ENCODE measurements at places on chromosomes 11 and 22.

DNA sequence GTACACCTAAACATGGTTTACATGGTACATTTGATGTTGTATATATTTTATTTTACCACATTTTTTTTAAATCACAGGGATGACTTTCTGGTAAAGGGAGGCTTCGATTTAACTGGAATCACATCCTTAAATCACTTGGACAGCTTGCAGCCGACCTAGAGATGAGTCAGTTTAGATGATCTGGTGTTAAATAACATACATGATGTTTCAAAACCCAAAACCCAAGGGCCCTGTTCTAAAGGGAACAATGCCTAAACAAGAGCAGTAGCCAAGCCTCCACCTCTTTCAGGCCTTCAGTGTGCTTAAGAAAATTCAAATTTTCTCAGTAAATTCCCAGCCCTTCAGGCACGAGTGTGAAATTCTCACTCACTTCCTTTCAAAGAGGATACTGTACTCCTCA, 108.8 kb downstream of the WT1 start:
- DNase-seq: no peak

GRCh38 chr11:125330462-125331325, 165.4 kb downstream of the FEZ1 start:
- DNase-seq: no peak

- no peak for DNase-seq
Observed at GRCh38 chr11:15685306-15685705, 570.6 kb downstream of the INSC start.

DNA sequence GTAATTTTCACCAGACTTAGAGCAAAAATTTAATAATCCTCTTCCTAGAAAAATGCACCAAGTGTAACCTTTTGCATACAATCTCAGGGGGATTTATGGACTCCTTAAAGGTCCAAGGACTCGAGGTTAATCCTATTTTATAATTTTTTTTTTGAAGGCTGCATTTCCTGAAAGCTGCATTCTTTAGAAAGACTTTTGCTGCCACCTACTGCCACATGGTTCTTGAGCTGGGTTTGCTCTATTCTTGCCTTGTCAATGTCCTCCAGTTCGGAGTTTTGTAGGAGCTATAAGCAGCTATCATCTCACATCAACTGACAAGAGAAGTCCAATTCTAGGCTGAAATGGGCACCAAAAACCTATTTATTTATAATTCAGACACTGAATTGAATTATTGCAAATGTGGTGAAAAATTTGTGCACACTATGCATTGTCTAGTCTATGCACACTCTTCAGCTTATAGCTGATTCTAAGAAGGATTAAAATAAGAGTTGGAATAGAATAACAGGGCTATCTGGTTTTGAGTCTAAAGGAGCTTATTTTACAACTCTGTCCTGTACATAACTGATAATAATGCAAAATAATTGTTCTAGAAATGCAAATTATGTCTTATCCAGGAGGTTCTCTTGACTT, 31.3 kb downstream of the TRAF6 start:
- DNase-seq: no peak

DNA sequence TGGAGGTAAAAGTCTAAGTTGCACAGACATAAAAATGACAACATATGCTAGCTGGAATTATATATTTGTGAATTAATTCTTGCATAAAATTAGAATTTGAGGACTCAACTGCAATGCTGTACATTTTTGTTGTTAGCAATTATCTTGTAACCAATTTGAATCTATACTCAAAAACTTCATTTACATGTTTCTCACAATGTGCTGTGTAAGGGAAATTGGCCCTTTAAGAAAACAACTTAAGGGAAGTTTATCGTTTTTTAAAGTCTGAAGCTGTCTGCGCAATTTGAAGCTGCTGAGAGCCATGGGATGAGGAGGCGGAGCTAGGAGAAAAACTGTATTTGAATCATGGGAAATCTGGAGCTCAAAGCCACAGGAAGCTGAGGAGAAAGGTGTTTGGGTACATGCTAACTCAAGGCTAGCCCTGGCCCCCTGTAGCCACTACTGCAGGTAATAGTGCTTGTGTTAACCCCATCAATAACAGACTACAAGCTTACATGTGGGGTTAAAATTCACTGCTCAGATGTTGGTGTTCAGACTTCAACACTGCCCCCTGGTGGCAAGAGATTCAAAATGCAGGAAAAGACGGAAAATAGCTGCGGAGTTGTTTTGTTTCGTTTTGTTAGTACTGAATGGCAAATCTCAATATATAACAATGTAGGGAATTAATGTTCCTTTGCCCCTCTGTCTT, 126.1 kb downstream of the BRD1 start:
- DNase-seq: no peak

DNA sequence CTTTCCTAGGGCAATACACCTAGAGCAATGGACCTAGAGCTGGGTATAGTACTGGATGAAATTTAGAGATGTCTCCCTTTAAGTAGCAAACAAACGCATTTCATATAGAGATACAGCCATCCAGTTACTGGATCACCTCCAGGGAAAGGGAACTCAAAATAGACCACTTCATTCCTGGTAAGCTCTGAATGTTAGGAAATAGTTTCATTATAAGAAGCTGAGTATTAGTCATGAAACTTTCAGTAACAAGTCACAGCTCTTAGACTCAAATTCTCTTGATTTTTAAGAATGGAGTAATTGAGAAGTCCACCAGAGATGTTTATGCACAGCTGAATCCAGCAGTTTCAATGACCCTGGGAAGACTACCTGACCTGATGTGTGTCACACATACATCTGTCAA, 221.9 kb downstream of the FAM76B start:
- no peak for DNase-seq

DNA sequence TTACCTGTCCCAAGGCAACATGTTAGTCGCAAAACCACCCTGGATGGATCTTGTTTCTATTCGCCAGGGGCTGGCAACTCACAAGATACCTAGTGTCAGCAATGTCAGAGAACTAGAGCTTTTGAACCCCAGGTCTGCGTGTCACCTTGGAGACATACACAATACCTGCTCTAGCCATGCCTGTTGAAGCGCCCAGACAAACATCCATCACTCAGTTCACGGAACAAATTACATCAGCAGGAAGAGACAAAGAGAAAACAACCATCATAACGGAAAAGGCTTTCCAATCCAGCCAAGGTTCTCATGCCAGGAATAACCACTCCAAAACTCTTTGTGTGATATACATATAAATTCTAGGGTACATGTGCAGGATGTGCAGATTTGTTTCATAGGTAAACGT, 2.2 kb downstream of the CD59 start:
- no peak for DNase-seq

GRCh38 chr11:284105-285020, 4.6 kb upstream of the PGGHG start:
- DNase-seq: no peak

DNA sequence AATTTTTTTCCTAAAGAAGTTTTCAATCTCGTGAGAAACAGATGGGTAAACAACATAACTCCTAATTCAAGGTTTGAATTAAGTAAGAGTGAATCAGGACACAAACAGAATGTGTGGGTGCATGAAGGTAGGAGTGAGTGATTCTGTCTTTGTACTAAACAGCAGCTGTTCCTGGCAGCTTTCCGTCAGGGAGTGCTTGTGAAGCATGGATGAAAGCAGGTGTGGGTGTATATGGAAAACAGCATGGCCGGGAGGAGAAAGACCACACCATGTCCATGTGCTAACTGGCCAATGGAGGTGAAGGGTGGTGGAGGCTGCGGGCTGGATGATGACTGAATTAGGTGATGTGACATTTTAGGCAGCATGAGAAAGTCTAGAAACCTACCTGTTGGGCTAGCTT, 49.6 kb downstream of the BARX2 start:
- no peak for DNase-seq

DNA sequence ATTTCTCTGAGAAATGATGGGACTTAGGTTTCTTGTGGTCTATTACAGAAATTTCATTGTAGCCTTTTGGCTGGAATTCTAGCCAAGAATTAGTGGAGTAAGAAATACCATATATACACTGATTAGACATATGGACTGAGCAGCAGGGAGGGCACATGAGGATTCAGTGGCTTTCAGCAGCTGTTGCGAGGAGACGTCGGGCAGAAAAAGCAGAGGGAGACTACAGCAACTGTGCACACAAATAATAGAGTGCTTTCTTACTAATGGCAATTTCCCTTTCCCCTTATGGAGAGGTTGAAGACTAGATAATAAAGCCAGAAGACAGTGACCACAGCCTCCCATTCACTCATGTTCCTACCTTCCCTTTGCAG, 35.4 kb upstream of the CCDC34 start:
- DNase-seq: no peak

DNA sequence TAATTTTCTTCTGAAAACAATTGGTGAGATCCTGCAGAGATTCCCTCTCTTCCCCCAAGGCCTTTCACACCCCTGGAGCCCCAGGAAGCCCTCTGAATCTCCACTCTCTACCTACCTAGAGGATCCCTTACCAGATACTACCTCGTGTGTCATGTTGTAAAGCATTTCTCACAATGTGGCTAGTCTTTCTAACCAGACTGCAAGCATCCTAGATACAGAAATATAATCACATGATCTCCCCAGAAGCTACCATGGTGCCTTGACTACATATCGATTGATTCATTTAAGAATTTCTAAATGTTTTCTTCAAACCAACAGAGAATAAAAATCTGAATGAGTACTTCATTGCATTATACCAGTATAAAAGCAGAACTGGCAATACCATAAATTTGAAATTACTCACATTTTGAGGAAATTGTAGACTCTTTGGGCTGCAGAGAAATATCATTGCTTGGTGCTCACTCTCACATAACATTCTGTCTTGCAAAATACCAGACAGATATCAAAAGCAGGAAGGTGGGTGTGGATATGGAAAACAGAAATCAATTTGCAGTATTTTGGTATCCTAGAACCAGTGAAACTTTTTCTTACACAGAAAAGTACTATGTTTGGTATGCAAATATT, 113.5 kb downstream of the MAML2 start:
- no peak for DNase-seq

DNA sequence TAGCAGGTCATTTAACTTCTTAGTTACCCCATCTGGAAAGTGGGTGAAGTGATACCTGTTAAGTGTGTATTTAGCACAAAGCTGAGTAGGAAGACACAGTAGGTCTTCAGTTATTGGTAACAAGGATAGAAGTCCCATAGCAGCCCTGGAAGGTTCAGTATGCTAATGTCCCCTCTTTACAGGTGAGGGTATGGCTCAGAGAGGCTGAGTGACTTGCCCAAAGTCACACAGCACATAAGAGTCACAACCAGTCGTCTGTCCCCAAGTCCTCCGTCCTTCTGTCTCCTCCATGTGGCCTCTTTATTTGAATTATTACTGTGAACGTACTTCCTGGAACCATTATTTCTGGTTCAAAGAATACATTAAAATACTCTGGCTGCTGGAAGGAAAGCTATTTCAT, 10.5 kb downstream of the ASPHD2 start:
- no peak for DNase-seq

- DNase-seq: no peak
Observed at GRCh38 chr22:39029227-39029626, 8.3 kb downstream of the APOBEC3D start.

GRCh38 chr11:9138612-9139579, 47.5 kb upstream of the SCUBE2 start:
- no peak for DNase-seq

DNA sequence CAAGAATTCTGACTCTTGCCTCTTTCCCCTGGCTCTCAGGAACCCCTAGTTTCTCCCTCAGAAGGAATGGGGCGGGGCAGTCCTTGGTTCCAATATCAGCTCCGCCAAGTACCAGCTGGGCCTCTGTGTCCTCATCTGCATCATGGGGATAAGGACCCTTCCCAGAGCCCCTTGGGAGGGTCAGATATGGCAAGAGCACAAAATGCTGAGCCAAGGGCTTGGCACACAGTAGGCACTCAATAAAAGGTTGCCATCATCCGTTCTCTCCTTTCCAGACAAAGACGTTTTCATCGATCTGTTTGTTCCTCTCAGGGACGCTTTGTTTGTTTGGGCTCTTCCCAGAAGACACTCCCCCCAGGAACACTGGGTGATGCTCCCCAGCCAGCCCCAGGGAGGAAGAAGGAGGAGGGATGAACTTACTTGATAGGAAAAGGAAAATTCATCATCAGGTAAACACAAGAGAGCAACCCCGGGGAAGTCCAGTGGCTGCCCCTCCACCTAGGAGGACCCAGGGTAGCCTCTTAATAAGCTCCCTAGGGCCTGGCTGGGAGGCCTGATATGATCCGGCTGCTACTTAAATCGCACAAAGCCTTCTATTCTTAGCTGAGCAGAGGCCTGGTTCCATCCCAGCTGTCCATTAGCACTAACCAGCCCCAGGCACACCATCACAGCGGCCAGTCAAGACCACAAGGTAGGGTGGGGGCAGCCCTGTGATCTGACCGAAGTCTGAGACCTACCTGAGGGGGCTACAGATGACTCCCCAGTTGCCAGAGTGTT, 19.6 kb downstream of the GDPD5 start:
- DNase-seq: no peak

DNA sequence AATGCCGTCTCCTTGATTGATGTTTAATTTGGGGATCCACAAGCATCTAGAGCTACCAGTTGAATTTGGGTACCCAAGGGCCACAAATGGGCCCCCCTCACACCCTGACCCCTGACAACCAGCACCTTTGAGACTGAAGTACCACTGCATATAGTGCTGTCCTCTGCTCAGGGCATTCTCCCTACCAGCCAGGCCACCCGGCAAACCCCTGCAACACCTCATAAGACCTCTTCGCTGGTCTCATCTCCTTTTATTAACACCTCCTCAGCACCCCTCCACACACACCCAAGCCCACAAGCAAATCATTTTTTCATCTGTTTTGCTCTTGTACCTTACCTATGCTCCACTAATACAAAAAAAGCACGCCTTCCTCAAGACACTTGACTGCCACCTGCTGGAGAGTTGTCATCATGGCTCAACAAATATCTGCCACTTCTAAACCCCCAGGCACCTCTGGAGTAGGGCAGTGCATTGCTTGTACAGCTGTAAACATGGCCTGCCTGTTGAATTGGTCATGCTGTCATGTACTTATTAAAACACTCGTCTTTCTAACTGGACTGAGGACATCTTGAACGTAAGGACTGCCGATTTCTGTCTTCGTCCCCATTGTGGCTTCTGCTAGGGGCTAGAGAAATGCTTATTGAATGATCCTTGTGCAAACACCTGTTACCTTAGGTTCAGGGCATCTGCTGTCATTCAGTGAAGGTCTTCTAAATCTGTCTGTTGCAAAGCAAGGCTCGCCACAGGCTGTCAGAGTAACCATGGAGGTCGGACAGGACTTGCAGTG, 66.5 kb downstream of the BMAL1 start:
- DNase-seq: peak; percentile 64

DNA sequence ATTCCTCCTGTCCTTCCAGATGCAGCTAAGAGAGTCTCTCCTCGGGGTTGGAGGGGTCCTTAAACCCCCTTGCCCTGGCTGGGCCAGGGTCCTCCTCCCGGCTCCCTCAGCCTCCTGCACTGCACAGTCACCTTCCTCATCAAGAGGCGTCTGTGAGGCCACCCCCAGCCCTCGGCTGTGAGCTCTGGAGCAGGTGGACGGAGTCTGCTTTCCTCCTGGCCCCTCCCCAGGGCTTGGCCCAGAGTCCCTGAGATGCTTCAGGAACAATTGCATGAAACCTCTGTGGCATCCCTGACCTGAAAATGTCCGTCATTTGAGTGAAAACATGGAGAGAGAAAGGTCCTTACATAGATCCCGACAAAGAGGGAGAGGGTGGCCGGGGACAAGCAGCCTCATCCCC, 6.7 kb upstream of the FGF3 start:
- DNase-seq: no peak

- DNase-seq: peak; percentile 49
Observed at GRCh38 chr11:47399860-47400767, 8.3 kb upstream of the SLC39A13 start.

- no peak for DNase-seq
Observed at GRCh38 chr22:42162728-42163489, 32.3 kb upstream of the CYP2D6 start.

Measured in naive thymus-derived CD4-positive, alpha-beta T cell (primary cell).